Stimulated activated CD4-positive, alpha-beta T cell treated with anti-CD3 and anti-CD28 coated beads, Interleukin-1b, Interleukin-23, amount 100 ng/mL, for 48 hours (primary cell): ENCODE measurements at places on chromosomes 13 and 19.

GRCh38 chr13:97077341-97077740, 83.1 kb upstream of the OXGR1 start:
- no peak for DNase-seq

DNA sequence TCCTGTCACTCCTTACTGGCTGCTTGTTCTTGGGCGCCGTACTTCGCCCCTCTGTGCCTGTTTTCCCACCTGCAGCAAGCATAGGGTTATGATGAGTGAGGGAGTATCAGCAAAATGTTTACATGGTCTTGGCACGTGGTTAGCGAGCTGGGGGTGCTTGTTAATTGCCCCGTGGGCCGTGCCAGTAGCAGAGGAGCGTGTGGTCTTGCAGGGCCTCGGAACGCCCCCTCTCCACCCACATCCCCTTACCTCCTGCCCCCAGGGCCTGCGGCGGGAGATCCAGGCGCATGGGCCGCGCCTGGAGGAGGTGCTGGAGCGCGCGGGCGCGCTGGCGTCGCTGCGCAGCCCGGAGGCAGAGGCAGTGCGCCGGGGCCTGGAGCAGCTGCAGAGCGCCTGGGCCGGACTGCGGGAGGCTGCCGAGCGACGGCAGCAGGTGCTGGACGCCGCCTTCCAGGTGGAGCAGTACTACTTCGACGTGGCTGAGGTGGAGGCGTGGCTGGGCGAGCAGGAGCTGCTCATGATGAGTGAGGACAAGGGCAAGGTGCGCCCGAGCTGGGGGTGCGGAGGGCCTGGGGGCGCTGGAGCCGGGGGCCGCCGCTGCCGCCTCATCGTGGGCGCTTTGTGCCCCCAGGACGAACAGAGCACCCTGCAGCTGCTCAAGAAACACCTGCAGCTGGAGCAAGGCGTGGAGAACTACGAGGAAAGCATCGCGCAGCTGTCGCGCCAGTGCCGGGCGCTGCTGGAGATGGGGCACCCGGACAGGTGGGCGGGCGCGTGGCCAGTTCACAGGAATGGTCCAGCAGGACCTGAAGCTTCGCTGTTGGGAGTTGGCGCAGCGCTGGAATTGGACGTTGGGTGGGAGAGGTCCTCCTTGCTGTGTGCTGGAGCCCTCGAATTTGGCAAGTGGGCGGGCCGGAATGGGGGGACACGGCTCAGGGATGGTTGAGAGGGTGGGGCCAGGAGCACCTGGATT, 22.5 kb upstream of the SHKBP1 start:
- no peak for DNase-seq

DNA sequence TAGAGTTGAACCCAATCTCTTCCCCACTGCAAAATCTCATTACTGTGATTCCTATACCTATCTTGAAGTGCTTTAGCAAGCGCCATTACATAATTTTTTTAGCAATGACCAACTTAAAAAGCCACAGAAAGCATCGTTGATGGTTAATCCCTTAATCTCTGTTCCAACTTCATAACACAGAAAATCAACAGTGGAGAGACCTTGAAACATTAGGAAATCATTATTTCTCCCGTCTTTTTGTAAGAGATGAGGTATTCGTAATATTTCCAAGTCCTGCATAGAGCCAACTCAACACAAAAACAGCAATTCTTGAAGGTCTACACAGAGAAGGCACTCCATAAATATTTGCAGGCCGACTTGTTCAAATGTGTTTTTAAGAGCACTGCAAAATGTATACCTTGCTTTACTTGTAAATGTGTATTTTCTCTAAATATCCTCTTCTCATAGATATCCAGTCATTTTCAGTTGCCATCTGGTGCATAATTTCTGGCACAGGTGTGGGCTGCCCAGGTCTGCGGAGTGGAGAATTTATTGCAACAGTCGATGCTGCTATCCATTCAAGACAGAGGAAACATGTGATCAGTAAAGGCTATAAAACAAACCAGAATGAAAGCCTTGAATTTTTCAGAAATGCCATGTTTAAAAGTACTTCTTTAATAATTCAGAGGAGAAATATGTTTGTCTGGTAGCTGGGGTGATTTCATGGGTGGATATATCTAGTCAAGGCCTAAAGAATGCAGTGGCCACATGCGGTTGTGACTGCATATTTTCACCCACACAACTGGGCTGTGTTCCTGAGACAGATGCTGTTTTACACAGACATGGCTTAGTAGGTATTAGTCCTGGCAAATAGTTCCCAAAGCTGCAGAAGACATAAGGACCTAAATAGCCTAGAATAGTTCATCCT, 234.3 kb upstream of the STARD13 start:
- no peak for DNase-seq

DNA sequence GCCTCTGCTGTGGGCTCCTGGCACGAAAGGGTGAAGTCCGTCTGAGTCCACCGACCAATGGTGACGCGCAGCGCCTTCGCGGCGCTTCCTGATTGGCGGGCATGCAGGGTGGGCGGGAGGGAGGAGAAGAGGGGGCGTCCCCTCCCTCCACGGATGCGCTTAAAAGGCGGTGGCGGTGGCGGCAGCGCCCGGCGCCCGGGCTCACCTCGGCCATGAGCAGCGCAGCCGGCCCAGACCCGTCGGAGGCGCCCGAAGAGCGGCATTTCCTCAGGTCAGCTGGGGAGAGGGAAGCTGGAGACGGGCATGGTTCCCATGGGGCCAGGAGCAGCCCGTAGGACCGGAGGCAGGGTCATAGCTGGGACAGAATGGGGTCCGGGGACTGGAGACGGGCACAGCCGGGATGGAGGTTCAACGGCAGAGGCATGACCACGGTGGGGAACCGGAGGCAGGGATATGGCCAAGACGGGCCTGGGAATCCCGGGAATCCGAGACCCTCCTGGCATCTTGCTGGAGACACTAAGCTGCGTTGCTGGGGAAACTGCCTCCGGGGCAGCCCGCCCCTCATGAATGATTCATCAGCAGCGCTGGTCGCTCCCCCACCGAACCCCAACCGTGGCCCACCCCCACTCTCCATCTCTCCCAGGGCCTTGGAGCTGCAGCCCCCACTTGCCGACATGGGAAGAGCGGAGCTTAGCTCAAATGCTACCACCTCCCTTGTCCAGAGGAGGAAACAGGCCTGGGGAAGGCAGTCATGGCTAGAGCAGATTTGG, at the start of gene YJEFN3:
YJEFN3 (plus strand) TSS at position 191 of the 770 bp plus-strand sequence; CDS start at position 213, 22 bp downstream.
- DNase-seq: no peak

- peak; percentile 47 for DNase-seq
These were observed 1.7 kb downstream of the PCDH8 start for GRCh38 chr13:52846567-52847321.

DNA sequence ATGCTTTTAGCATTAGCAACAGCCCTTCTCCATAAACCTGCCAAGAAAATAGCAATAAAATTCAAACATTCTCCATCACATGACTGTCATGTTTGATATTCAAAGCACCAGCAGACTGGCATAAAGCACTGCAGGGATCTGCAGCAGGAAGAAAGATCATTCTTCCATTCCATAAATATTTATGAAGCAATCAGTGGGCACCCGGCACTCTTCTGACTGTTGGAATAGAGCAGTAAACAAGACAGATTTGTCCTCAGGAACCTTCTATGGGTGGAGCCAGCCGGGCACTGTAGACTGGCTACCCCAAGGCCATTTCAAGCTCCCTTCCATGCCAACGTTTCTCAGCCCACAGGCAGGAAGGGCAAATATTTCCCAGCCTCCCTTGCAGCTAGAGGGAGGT, 25.5 kb downstream of the PLA2G4C start:
- no peak for DNase-seq

- no peak for DNase-seq
These were observed 29.7 kb upstream of the FREM2 start for GRCh38 chr13:38657191-38657590.

GRCh38 chr13:89057862-89058261, 1386.7 kb downstream of the SLITRK5 start:
- DNase-seq: no peak
